Thoracic aorta endothelial cell (primary cell): ENCODE measurements at places on chromosomes 7 and 10. TPM values are rescaled to one million over a fixed set of nuclear protein-coding genes. Genes with fewer than 3 reads are reported as not detected.

KCNIP2 gene
- 0.79 and 0.80 TPM in 2 replicates for total RNA-seq

CRPPA gene
- total RNA-seq, result 2.2 and 2.3 TPM in 2 replicates

SLK gene
- 95.8 and 102 TPM in 2 replicates for total RNA-seq

AGFG2 gene
- 33.0 and 36.8 TPM in 2 replicates for total RNA-seq

RET gene
- 0.07 and 0.27 TPM in 2 replicates for total RNA-seq
